ENCODE measurements at places on chromosomes 11 and 22.

DNA sequence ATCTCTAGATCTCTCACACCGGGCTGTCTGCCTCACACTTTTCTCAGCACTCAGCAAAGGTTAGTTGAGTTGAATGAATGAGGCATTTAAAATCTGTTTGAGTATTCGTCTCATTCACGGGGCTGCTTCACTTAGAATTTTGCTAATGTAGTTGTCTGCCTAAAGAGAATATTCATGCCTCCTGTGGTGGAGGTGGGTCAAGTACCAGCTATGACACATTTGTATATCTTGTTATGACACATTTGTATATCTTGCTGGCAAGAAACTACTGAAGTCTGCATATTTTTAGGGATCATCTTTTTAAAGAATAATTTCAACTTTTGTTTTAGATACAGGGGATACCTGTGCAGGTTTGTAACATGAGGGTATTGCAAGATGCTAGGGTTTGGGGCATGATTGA is 43.1 kb downstream of the LDLRAD3 start:
- DNase-seq, result no peak

- DNase-seq, result no peak
Observed at GRCh38 chr11:27646051-27646818, 54.0 kb downstream of the BDNF start.

GRCh38 chr11:83070044-83070701 is 1.5 kb downstream of the RAB30 start:
- DNase-seq, result no peak

- DNase-seq, result no peak
Observed at GRCh38 chr11:122100037-122100755, 15.8 kb downstream of the BLID start.

GRCh38 chr11:44949160-44950030 is 1.3 kb downstream of the TP53I11 start:
- peak; percentile 14 for DNase-seq

DNA sequence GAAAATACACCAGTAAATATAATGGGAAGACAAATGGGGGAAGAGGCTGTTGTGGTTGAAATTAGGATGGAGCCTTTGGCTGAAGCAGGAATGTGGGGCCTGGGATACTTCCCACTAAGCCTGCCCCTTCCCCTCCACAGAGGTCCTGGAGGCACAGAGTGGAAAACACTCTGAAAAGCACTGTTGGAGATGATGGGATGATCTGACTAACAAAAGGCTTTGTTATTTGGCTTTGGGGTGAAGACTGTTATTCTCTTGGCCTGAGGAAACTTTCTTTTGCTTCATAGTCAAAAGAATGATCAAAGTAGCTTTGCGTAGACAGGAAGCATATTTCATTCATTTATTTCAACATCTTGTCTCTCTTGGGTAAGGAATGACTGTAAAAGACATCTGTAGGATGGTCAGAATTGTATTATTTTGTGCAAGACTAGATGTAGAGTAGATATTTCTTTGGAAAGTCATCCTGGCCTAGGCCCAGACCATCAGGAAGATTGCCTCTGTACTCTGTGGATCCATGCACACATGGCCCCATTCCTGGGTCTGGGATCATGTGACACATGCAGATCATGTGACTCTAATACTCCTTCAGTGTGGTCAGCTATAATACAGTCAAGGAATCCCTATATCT is 111.4 kb downstream of the SPON1 start:
- no peak for DNase-seq

DNA sequence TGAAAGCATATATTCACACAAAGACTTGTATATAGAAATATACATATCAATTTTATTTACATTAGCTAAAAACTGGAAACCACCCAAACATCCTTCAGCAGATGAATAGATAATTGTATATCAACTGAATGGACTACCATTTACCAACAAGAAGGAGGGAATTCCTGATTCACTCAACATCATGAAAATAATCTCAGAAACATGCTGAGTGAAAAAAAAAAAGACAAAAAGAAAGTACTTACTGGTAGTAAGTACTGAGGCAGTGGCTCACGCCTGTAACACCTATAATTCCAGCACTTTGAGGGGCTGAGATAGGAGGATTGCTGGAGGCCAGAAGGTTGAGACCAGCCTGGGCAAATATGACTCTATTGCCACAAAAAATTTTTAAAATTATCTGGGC is 7.4 kb upstream of the IPO7 start:
- DNase-seq, result no peak

DNA sequence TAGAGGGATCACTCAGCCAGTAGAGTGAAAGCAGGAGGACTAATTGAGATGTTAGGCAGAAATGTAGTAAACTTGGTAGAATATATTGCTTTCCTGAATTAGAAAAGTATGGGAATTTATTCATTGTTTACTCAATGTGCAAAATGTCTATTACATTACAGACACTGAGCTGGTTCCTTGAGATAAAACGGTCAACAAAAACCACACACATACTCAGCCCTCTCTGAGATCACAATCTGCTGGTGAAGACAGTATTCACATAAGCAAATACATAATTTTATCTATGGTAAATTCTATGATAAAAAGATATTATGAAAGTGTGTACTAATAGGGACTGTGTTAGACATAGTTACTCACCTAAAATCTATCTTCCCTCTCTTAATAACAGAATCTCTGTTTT is 833.5 kb downstream of the KCNA4 start:
- DNase-seq, result no peak

DNA sequence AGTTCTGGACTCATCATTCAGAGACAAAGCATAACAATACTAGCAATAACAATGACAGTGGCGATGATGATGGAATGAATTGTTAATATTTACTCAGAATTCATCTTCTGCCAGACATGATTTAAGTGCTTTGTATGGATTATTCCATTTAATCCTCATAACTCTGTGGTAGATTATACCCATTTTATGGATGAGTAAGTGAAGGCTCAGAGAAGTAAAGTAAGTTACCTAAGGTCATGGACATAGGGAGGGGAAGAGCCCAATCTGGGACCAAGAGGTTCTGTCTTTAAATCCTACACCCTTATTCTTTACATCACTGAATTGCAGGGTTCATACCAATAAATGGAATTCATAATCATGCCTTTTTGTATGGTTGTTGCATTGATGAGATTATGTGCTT is 72.7 kb downstream of the MYO18B start:
- no peak for DNase-seq

GRCh38 chr11:34305193-34305592 is 52.6 kb downstream of the ABTB2 start:
- DNase-seq, result no peak

DNA sequence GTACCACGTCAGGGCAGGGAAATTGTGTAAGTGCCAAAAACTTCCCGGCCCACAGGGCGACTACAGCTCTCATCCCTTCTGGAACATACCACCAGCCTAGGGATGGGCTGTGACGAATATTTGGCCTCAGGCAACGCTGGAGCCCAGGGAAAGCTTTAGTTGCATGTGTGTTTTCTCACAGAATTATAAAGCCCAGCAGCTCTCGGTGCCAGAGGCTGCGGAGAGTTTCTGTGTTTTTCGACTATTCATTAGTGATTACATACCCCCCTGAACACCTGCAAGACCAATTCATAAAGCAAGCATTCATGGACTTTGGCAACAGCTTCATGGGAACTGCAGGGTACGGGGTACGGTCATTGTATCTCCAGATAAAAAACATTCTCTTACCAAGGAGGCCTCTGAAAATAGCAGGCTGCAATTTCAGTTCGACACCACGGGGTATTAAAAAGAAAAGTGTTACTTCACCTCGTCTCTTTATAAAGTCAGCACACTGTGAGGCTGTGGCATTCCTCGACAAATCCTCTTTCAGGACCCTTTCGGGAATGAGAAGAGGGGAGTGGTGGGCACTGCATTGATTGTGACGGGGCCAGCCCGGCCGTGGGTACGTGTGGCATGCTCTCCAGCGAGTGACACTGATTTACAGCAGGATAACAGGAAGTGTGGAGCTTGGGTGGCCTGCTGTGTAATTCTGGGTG is 243.6 kb upstream of the SORL1-AS1 start:
- DNase-seq, result no peak

- DNase-seq, result no peak
Observed at GRCh38 chr11:87223816-87224215, 186.1 kb downstream of the TMEM135 start.

DNA sequence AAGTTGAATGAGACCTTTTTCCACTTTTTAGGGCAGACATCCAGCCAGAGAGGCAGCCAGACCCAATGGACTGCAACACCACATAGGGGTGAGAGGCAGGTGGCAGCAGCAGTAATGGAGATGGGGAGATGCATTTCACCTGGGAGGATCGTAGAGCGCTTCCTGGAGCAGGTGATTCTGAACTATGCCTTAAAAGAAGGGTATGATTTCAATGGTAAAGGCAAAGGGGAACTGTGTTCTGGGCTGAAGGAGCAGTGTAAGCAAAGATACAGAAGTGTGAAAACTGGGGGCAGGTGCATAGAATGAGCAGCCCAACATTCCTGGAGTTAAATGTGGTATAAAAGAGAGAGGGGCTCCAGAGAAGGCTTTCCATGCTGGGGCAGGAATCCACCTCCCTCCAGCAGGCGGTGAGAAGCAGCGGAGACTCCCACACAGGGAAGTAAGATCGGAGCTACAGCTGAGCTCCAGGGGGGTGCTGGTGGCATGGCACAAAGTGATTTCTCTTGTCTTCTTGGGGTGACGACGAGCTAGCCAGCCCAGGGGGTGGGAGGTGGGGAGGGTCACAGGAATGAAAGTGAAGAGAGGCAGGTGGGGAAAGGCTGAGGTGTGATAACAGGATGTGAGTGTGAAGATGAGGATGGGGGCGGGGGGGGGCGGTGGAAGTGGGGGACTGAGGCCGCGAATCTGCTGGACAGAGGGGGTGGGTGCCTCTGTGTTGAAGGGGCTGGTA is 4.3 kb upstream of the SERHL2 start:
- DNase-seq, result no peak

DNA sequence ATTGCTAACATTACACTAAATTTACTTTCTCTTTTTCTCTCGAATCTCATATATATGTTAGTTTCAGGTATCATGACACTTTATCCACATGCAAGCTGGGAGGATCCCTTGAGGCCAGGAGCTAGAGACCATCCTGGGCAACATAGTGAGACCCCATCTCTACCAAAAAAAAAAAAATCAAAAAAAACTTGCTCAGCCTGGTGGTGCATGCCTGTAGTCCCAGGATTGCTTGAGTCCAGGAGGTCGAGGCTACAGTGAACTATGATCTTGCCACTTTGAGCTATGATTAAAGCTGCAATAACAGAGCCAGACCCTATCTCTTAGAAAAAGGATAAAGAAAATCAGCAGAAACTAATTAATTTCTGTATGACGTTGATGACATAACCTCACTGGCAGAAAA is 3.7 kb upstream of the UPK3A start:
- DNase-seq, result no peak

DNA sequence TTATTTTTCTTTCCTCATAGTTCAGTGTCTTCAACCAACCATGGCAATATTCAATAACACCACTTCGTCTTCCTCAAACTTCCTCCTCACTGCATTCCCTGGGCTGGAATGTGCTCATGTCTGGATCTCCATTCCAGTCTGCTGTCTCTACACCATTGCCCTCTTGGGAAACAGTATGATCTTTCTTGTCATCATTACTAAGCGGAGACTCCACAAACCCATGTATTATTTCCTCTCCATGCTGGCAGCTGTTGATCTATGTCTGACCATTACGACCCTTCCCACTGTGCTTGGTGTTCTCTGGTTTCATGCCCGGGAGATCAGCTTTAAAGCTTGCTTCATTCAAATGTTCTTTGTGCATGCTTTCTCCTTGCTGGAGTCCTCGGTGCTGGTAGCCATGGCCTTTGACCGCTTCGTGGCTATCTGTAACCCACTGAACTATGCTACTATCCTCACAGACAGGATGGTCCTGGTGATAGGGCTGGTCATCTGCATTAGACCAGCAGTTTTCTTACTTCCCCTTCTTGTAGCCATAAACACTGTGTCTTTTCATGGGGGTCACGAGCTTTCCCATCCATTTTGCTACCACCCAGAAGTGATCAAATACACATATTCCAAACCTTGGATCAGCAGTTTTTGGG is at the start of gene OR51T1:
Gene OR51T1, plus strand, starts transcription at position 41 of the 641 bp plus-strand sequence. Its CDS starts 0 bp downstream, at position 41.
- no peak for DNase-seq

DNA sequence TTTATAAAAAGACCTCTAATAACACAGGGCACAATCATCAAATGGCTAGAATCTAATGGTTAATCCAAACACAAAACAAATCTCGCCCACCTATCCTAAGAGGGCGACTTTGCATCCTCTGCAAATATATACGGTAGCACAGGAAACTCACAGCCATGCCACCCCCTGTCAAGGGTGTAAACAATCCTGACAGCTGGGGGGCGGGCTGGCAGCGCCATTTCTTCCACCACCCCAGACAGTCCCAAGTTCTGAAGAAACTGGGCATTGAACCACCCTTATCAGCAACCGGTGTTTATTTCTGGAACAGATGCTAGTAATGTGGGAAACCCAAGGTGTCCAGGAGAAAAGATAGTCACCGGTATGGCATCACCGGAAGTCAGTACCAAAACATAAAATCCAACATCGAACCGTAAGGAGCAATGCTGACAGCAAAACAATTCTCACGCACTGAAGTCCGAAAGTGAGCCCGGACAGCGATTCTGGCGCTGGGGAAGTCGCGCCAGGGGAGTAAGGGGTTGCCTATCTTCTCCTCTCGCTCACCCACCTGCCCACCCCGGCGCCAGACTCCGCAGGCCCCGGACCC is 825 bp downstream of the FBXO3 start:
- DNase-seq, result no peak

GRCh38 chr11:33651555-33651954 is 49.1 kb downstream of the C11orf91 start:
- no peak for DNase-seq

- DNase-seq, result no peak
Observed at GRCh38 chr22:38292694-38293093, 19.9 kb upstream of the TMEM184B start.

DNA sequence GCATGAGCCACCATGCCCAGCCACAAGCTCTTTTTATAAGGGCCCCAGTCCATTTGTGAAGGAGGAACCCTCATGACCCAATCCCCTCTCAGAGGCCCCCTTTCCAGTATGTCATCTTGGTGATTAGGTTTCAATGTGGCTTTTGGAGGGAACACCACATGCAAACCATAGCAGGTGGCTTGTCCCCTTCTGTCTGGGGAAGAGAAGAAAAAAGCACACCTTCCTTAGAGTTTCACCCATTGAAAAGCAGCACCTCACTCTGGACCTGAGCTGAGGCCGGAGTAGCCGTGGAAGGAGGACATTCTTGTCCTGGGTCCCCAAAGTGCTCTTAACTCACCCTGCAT is 25.4 kb downstream of the NEAT1 start:
- no peak for DNase-seq

DNA sequence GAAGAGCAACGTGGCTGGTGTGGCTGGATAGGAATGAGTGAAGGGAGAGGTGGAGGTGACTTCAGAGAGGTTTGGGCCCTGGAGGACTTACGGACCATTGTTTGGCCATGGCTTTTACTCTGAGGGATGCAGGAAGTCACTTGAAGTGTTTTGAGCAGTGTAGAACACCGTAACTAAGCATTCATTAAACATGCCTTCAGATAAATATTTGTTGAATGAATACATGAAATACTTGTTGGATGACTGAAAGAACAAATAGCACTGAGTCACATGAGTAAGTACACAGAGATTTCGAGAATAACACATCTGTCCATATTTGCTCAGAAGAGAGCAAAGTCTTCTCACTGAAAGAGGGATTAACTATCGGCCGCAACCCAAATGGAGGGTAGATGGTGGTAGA is 182.7 kb upstream of the SNX19 start:
- no peak for DNase-seq
